Tibial nerve (tissue), 4 donors: ENCODE measurements at places on chromosomes 4 and X.

- H3K27ac ChIP-seq = no peak overlapping the region
- no peak for DNase-seq
- no peaks in the 10 kb centered on the region for H3K36me3 ChIP-seq
- H3K4me3 ChIP-seq = no peak overlapping the region
These were observed 16.3 kb downstream of the TAF9B start for GRCh38 chrX:78123190-78123589.

DNA sequence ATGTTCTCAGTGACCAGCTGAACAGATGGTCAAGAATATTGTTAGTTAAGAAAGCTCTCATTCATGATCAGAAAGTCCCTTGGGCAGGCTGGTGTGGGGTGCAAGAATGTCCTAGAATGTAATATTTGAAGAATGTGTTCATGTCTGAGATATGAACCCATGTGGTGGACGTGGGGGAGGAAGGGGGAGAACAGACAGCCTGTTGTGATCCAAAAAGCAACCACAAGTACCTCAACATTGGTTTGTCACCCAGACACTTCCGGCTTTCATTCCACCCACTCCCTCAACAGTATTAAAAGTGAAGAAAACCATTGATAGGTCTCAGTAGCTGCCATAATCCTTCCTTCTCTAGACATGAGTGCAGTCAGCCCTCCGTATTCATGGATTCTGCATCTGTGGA, 82.2 kb downstream of the MAML3 start:
- H3K36me3 ChIP-seq = no peaks in the 10 kb centered on the region
- peaks cover 19% of the 10 kb centered on the region for H3K4me1 ChIP-seq
- peak overlapping the region; percentile 77 for H3K27ac ChIP-seq
- peak; percentile 43 for DNase-seq
- no peaks in the 10 kb centered on the region for H3K27me3 ChIP-seq

- H3K27me3 ChIP-seq = no peaks in the 10 kb centered on the region
- no peak overlapping the region for H3K27ac ChIP-seq
- no peaks in the 10 kb centered on the region for H3K4me1 ChIP-seq
- no peak for DNase-seq
These were observed 239.5 kb downstream of the FBXW7 start for GRCh38 chr4:152296386-152296785.

- no peak overlapping the region for H3K27ac ChIP-seq
- no peaks in the 10 kb centered on the region for H3K36me3 ChIP-seq
- no peak overlapping the region for H3K4me3 ChIP-seq
- H3K4me1 ChIP-seq = no peaks in the 10 kb centered on the region
- H3K27me3 ChIP-seq = no peaks in the 10 kb centered on the region
These were observed 25.2 kb downstream of the TAF7L start for GRCh38 chrX:101265869-101266428.

- H3K4me3 ChIP-seq = no peak within 1 kb of the TSS
- H3K36me3 ChIP-seq = no peaks in the 10 kb centered on the region
These were observed at the start of gene LINC00632 for GRCh38 chrX:140709421-140709846. LINC00632 (plus strand) TSS chrX:140709759.

DNA sequence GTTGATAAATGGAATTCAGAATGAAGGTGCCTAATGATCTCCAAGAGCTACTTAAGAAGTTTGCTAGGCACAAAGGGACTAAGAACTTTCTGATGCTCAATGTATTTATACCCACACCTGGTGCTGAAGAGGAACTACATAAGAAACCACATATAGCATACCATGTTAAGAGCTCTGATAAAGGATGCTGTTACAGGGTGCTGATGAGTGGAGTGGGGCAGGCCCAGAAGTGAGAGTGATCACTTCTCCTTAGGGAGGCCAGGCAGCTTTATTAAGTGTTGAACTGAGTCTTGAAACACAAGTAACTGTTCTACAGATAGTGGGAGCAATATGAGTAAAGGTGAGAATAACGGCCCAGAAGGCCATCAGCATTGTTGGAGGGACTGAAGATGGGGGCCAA, 68.3 kb upstream of the CHRDL1 start:
- peaks cover 11% of the 10 kb centered on the region for H3K27me3 ChIP-seq
- H3K4me3 ChIP-seq = no peak overlapping the region
- H3K27ac ChIP-seq = no peak overlapping the region

DNA sequence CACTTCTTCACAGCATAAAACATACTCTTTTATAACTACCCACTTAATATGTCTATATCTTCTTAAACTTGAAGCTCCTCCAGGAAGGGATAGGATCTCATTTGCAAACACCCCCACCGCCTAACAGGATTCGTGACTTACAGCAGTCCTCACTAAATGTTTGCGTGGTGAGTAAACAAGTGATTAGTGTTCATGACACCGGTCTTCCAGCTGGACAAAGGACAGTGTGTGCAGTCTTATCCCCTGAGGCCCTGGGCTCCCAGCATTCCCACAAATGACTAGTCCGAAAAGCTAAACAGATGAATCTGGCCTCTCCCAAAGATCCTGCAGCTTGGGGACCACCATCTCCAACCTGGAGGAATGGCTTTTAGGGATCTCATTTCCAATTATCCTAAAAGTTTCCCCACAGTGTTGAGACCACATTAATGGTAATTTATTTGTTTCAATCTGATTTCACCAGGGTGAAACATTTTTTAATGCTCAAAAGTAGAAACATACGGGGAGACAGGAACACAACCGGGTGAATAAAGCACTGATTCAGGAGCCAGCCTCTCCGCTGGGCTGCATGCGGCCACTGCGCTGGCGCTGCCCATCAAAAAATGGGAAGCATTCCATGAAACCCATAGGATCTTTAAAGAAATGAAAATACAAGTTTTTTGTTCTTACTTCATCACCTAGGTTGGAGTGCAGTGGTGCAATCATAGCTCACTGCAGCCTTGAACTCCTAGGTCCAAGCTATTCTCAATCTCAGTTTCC, 69.2 kb downstream of the HADH start:
- H3K4me3 ChIP-seq = no peak overlapping the region
- DNase-seq = no peak
- no peaks in the 10 kb centered on the region for H3K27me3 ChIP-seq
- no peak overlapping the region for H3K27ac ChIP-seq
- no peaks in the 10 kb centered on the region for H3K36me3 ChIP-seq
- no peaks in the 10 kb centered on the region for H3K4me1 ChIP-seq
